Activated CD8-positive, alpha-beta memory T cell treated with anti-CD3 and anti-CD28 coated beads for 36 hours (primary cell): ENCODE measurements at places on chromosomes 7 and 10. TPM values are rescaled to one million over a fixed set of nuclear protein-coding genes. Genes with fewer than 3 reads are reported as not detected.

FRMD4A gene
- total RNA-seq = 5.2 TPM

NAMPT gene
- 991 TPM for total RNA-seq

OR9A4 gene
- not detected for total RNA-seq

BLVRA gene
- 34.0 TPM for total RNA-seq

FEZF1 gene
- not detected for total RNA-seq

ZNF92 gene
- 10.0 TPM for total RNA-seq

PRSS37 gene
- total RNA-seq = not detected

PIP gene
- not detected for total RNA-seq

CDK14 gene
- 0.31 TPM for total RNA-seq
